ENCODE measurements at places on chromosomes 5 and 9.

- DNase-seq = peak; percentile 79
These were observed at the start of gene CCNJL for GRCh38 chr5:160312134-160312959. CCNJL (minus strand) TSS chr5:160312564; CDS start chr5:160311923, 641 bp downstream.

GRCh38 chr5:76625087-76625815 lies 2.0 kb upstream of the F2RL2 start:
- no peak for DNase-seq

- DNase-seq = no peak
These were observed 51.9 kb upstream of the SNAPC3 start for GRCh38 chr9:15370466-15371447.

- peak; percentile 35 for DNase-seq
These were observed 670 bp downstream of the EDIL3 start for GRCh38 chr5:84383816-84384603.

GRCh38 chr5:123174916-123175481 lies 86.0 kb downstream of the PRDM6 start:
- DNase-seq = no peak

DNA sequence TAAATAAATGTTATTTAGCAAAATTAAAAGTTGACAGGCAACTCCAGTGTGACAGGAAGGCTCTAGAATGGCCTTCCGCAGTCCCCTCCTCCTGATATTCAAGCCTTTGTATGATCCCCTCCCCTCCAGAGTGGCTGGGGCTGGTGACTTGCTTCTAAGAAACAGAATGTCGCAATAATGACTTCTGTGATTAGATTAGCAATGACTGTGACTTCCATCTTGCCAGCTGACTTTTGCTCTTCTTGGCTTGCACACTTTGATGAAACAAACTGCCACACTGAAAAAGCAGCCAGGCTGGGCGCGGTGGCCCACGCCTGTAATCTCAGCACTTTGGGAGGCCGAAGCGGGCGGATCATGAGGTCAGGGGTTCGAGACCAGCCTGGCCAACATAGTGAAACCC lies 106.5 kb upstream of the LARP1 start:
- DNase-seq = no peak
